Neural progenitor cell (in vitro differentiated cells): ENCODE measurements at places on chromosomes 12 and 14.
A peak's percentile ranks its signal among the peaks of the same experiment; 100 is the strongest.

DNA sequence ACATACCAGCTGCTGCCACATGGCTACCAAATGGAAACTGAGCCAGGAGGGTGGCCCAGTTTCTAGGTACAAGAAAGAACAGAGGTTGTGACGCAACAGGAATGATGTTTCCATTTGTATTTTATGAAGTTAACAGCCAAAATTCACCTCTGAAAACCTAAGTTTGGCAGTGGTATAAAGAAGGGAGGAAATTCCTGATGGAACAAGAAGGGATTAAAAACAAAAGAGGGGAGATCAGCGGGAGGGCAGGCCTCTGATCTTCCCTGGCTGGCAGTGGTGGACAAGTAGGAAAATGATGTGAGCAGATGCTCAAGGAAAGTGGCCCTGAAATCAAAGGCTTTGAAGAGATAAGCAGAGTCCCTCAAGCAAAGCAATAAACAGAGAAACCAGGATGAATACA, 47.3 kb upstream of the BCL2L14 start:
- no peak for DNase-seq

DNA sequence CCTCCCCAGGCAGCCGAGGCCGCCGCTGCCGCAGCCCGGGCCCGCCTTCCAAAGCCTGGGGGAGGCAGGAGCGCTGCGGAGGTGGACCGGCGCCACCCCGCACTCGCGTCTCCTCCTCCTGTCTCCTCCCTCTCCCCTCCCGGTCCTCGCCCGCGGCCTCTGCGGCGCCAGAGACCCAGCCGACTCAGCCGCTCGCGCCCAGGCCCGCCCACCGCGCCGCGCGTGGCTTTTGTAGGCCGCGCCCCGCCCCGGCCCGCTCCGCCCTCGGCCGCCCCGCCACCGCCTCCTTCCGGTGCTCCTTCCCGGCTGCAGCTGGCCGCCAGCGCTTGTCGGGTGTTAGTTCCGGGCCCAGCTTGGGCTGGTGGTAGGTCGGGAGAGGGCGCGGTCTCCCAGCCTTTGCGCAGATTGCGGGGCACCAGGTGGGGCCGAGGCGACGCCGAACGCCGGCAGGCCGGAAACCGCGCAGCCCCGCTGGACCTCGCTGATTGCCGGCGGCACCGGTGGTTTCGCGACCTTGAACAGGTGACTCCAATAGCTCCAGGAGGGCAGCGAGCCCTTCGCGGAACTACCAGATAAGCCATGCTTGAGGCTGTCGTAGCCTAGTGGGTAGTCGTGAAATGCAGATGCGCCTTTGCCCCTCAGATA, at the start of gene CAPRIN2:
Gene CAPRIN2, minus strand, starts transcription at position 202 of the 645 bp plus-strand sequence. CDS start 1,431 bp downstream, outside the sequence.
- DNase-seq = peak; percentile 98

DNA sequence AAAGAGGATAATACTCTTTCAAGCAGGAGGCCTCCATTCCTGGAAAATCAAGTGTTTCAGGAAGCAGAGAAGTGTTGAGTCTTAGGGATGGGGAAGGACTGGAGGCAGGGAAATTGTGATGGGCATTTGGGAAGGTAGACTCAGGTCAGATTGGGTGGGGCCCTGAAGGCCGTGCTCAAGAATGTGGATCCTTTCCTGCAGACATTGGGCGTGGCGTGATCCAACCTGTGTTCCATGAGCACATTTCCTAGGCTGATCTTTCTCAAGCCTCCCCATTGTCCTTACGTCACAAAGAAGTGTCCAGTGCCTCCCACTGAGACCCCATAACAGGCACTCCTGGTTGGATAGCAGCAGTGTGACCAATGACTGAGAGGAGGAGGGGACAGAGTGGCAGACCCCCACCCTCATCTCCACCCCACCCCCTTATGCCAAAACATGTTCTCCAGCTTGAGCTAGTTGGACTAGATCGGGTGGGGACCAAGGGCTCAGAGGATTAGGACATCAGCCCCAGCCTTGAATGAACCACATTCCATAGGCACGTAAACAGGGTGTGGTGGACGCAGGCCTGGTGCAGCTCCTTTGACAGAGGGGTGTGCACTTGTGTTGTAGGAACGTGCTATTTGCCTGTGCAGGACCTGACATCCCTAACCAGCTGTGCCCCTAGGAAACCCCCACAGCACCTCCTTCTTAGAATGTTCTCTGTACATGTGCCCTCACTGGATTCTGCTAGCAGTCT, 76.8 kb downstream of the TTC9 start:
- DNase-seq = no peak

GRCh38 chr12:10802587-10802986, at the start of gene TAS2R7:
TSS of gene TAS2R7 (minus strand) at chr12:10802627. CDS start at chr12:10802570, 57 bp downstream.
- peak; percentile 46 for DNase-seq

- DNase-seq = no peak
Measured at GRCh38 chr12:88360343-88360742, 218.2 kb downstream of the TMTC3 start.

GRCh38 chr12:54980341-54980740, 4.2 kb downstream of the TESPA1 start:
- DNase-seq = no peak

DNA sequence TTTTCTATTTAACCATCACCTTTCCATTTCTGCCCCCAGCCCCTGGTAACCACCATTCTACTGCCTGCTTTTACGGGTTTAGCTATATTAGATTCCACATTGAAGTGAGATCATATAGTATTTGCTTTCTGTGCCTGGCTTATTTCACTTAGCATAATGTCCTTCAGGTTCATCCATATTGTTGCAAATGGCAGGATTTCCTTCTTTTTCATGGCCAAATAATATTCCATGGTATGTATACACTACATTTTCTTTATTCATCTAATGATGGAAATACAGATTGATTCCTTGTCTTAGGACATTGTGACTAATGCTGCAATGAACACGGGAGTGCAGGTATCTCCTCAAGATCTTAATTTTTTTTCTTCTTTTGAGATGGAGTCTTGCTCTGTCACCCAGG, 202.2 kb downstream of the APAF1 start:
- no peak for DNase-seq

DNA sequence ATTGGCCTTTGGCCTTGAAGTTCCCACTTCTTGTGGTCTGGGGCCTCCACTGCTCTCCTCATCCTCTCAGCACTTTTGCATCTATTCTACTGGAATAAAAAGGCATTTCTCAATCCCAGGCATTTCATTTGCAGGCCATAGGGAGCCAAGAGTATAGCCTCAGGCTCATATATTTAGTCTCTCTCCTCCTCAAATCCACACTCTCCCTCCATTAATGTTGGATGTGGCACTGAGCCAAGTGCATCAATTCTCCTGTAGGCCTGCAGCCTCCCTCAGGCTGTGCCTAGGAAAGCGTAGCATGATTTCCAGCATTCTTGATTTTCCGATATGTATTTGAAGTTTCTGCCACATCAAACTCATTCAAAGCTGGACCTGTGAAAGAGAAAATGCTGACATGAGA, 211.5 kb upstream of the CPNE8 start:
- DNase-seq = no peak

- no peak for DNase-seq
Measured at GRCh38 chr14:85061256-85061655, 468.7 kb upstream of the FLRT2 start.

DNA sequence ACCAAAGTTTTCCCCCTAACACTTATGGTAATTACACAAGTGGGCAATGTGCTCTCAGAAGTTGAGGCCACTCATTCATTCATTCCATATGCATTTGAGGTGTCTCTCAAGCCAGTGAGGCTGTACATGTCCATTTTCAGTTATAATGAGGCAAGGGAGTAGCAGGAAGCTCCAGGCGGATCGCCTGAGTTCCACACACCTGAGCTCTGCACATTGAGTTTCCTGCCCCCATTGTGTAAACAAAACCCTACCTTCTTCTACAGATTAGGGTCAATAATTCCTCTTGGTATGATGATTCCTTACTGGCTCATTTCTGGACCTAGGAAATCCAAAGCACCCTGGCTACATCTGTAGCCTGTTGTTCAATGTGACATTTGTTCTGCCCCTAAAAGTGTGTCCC, 555.3 kb downstream of the MED13L start:
- no peak for DNase-seq

- no peak for DNase-seq
Measured at GRCh38 chr12:93302331-93303229, 75.1 kb upstream of the NUDT4 start.

DNA sequence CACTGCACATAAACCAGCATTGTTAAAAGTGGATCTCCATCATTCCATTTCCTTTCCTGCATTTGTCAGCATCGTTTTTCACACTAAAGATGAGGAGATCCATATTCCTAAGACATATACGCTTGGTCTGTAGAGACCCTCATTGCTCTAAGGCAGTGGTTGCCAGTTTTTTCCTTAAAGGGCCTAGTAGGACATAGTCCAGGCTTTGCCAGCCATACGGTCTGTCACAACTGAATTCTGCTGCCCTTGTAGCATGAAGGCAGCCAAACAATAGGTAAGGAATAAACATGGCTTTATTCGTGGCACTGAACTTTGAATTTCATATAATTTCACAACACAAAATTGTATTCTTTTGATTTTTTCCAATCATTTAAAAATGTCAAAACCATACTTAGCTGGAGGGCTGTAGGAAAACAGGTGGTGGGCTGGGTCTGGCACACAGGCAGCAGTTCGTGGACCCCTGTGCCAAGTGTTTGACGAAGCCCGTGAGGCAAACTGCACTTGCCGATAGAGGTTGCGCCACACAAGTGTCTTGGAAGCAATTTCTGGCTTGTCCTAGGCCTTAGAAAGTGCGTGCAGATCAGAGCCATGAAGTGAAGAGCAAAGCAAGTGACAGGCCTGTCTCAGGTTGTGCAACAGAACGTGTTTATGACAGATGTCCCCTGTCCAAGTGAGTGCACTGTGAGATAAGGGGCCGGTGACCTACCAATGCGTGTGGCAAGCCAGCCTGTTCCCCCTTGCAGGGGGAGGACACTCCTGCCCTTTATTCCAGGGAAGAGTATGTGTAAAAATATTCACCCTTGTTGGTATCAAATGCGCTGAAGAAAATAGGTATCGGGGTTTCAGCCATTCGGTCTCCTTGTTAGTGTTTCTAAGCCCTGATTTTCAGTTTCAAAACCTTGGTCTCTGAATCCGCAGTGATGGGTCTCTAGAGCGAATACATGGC, 916 bp upstream of the CHPT1 start:
- DNase-seq = no peak

DNA sequence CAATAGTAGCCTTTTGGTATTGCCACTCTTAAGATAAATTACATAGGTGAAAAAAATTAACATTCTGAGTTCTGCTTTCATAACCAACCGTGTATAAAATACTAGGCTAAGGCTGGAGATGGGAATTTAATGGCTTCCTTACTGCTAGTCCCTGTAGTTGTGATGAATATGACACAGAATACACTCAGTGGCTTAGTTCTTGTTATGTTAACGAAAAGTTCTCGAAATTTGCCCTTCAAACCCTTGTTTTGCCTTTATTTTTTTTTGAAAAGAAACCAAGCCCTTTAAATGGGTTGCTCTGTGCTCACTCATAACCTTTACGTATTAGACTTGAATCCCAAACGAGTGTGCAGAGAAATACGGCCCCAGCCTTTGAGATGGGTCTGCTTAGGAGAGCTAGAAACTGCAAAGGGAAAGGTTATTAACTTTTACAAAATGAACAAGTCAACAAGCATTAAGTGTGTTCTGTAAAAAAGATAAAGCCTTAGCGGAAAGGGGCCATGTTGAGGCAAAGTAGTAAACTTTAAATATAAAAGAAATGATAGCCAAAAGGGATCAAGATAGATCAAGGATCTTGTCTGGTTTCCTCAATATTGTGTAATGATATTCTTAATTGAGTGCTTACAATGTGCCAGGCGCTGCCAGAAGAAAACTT, 1.7 kb downstream of the NUDT4 start:
- DNase-seq = no peak

- peak; percentile 50 for DNase-seq
Measured at GRCh38 chr14:99101855-99102461, 170.0 kb downstream of the BCL11B start.

DNA sequence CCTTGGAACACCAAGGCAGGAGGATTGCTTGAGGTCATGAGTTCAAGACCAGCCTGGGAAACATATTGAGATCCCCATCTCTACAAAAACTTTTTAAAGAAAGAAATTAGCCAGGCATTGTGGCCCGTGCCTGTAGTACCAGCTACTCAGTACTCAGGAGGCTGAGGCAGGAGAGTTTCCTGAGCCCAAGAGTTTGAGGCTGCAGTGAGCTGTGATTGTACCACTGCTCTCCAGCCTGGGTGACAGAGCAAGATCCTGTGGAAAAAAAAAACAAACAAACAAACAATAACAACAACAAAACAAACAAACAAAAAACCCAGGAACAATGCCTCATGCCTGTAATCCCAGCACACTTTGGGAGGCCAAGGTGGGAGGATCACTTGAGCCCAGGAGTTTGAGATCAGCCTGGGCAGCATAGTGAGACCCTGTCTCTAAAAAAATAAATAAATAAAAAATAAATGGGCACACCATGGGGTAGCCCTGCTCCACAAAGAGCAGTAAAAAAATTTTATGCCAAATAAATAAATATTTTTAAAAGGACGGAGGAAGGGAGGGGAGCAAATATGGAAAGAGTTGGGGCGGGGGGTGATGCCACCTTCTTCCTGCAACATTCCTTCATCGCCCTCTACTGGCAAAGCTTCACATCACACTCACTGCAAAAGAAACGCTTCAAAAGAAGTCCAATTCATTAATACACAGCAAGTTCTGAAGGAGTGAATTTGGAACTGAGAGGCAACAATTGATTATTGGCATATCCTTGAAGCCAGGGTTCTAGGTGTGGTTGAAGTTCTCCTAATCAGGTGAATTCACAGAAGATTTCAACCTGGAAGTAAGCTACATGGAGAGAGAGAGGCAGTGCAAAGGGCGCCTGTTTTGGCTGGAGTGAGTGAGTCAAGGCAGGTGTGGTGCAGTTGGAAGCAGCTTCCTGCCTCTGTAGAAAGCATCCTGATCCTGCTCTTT, 8.8 kb upstream of the GNPTAB start:
- DNase-seq = peak; percentile 64

DNA sequence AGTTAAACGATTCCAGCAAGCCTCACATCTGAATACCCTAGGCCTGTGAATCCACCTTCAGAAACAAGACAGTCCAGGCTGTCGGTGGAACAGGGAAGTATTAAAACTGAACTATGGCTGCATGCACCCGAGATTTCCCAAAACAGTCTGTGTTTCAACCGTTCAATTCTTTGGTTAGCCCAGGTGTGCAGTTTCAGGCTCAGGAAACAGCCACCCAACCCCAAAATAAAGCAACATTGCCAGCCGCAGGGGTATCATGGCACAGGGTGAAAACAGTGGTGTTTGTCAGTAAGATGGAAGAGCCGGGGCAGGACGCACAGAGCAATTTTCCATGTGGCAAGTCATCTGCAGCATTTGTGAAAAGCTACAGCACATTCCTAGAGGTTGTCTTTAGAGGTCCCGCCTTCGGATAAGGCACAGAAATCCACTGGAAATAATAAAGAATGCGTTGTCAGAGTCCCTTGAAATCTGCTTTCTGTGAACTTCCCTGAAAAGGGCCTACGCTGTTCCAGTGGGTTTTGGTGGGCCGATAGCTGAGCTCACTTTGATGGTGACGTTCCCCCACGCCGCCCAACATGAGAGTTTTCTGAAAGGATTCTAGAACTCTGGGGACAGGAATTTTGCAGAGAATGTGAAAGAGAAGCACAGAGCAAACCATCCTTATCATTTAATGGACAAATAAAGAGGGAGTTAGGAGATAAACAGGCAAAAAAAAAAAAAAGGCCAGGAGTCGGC, 84.9 kb downstream of the BCL11B start:
- no peak for DNase-seq

- no peak for DNase-seq
Measured at GRCh38 chr12:117749431-117749830, 219.4 kb downstream of the KSR2 start.
